Activated naive CD4-positive, alpha-beta T cell treated with anti-CD3 and anti-CD28 coated beads, Interleukin-2, amount 50 U/mL, for 16 hours (primary cell): ENCODE measurements at places on chromosomes 2 and 18.

- DNase-seq, result no peak
Measured at GRCh38 chr18:11146947-11147345, 2.4 kb downstream of the PIEZO2 start.

DNA sequence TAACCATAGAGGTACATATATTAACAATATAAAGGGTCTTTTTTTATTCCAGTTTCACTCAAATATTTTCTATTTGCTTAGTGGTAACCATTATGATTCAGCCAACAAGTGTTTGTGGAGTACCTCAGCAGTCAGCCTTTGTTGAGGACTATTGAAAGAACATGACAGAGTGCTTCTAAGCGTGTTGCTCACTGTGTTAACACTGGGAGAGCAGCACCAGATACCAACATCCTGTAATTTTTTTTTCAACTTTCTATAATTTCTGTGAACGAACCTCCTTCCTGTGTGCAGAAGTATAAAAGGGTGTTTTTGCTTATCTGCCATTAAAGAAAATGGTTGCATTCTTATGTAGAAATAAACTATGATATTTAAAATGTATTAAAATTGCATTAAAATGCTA is 239.0 kb downstream of the PHLPP1 start:
- DNase-seq, result no peak

DNA sequence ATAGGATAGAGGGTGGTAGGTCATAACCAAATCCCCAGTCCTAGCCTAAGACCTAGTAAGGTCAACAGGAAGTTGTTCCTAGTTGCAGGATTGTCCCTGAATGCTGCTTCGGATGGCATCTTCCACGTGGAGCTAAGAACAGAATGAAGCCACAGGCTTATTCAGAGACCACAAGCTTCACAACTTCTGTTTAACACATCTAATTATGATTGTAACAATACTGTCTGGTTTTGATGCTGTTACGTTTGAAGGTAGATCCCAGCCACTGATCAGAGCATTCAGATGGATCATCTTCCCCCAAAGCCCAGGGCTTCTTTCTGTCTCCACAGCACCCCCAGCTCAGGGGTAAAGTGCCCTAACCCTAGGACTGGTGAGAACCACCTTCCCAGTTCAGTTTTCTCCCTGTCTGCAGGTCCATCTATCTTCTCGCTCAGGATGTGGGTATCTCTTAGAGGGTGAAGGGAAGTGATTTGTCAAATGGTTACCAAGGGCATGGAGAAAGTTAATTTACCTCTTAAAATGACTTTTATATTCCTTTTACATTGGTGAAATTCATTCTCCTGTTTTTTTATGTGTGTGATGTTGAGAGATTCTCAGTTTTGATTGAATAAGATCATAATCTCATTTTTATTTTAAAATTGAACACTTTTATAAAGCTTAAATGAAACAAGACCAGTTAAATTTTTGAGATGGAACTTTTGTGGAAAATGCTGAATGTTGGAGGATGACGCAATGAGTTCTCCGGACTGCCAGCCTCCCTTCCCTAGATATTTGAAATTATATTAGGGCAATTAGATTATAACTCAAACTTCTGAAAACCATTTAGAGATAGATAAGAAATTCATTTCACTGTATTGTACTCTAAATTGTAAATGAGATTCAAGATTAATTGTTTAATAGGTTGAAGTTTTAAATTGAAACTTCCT is 66.5 kb downstream of the RHBDD1 start:
- DNase-seq, result no peak

DNA sequence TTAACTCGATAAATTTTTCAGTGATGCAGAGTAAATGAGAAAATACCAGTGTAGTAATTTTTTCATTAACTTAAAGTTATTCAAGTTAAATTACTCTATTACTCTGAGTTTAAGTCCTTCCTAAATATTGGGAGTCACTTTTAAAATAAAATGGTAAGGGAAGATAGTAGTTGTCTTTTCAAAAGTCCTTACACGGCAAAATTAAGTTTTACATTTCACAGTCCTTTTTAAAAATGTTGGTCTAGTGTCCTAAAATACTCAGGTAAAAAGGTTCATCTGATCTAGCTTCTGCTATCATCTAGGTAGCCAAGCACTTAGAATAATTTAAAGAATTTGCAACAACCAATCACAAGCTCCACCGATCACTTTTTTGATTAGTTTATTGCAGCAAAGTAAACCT is 146.9 kb downstream of the MEMO1 start:
- no peak for DNase-seq

DNA sequence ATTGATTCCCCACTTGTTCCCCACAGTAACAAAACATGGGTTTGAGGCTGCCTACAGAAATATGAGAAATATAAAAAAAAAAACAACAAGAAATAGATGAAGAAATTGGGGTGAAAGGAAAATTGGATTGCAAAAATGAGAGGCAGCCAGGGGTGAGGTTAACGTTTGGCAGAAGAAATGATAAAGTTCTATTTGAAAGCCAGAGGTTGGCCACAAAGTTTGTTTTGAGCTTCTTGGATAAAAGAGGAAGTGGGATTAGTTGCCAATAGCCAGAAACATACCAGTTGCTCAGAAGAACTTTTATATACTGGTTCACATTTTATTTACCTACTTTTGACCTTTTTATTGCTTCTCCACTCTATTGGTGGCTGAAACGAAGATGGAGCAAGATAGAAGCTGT is 67.5 kb downstream of the FASTKD2 start:
- no peak for DNase-seq

DNA sequence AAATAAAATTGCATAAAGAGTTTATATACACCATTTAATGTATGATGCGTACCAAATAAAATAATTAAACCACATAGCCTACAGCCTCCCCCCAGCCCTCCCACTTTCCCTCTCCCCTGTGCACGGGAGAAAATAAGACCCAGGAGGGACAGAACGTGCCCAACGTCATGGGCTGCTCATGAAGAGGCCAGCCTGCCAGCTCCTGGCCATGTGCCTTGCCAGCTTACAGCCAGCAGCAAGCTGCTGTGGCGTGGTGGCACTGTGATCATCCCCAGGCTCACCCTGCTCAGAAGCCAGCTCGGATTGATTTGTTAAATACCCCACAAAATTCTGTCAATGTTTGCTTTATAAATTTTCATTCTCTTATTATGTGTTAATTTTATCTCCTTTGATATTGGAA is 7.6 kb downstream of the GPR148 start:
- DNase-seq, result no peak

DNA sequence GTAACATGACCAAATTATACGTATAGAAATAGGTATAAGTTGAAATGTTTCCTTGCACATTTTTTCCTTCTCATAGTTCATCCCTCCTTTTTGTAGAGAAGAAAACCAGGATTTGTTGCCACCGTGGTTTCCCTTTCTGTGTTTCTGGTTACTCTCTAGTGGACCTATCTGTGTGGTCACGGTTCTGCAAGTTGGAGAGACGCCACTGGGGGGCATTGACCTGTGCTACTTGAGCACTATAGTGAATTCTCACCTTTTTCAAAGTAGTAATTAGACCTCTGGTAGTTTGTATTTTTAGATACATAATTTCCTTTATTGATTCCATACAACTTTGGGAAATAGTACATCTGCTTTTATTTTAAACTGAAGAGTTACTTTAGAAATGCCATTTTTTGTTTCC is 444.8 kb downstream of the PTPRM start:
- no peak for DNase-seq

DNA sequence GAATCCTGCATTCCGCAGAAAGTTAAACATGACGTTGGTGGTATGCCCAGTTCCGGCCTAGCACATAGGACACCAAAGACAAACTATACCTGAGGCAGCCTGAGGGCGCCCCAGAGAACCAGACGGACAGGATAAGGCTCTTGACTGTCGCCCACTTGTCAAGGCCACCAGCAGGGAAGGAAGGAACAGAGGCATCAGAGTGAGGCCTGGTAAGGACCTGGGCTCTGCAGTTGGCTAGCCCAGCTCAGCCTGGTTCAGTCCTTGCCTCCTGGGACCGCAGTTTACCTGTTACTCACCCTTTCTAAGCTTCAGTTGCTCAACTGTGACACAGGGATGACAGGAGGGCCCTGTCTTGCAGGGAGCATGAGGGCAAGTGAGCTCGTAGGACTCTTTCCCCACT is 82.1 kb downstream of the ACTR2 start:
- DNase-seq, result no peak

- DNase-seq, result no peak
Measured at GRCh38 chr2:124482551-124482950, 457.5 kb downstream of the CNTNAP5 start.

DNA sequence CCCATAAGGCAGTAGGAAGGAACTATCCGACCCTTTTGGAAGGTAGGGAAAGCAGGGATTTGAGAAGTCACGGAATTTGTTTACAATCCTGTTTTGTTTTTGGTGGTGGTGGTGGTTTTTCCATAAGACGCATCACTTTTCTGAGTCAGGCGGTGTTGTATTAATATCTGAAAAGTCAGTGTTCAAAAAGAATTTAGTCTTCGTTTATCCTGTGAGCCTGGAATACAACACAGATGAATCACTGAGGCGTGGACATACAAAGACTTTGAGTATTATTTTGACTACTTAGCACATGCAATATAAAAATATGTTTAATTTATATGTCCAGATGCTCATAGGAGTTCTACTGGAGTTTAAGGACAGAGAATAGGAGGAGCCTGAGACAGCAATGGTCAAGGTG is 785 bp downstream of the ZNF892 start:
- no peak for DNase-seq

GRCh38 chr2:144522176-144522896 is 2.4 kb upstream of the ZEB2 start:
- no peak for DNase-seq

GRCh38 chr2:181138816-181139215 is 158.4 kb downstream of the UBE2E3 start:
- DNase-seq, result no peak

DNA sequence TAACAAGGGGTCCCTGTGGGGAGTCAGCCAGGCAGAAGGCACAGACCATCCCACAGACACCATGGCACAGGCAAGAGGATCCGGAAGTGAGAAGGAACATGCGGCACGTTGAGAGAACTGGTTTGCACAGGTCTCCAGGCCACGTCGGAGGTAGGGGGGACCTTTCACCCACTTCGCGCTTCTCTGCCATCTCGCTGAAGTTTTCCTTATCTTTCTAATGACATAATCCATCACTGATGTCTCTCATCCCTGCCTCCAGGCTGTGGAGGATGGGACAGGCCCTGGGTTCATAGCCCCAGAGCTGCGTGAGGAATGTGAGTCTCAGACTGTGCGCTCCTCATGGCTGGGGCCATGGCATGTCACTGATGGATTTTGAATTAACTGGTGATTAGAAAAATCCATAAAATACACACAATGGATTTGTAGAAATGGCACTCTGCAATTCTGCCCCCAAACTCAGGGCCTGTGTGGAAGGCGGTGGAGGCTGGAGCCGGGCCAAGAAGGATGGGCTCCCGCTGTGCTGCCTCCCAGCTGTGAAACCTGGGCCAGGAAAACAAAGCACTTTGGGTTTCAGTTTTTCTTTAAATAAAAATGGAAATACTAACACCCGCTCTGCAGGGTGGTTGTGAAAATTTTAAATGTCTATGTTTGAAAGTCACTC is 113.3 kb upstream of the ALKAL2 start:
- no peak for DNase-seq

- DNase-seq, result no peak
Measured at GRCh38 chr18:41765460-41765859, 189.6 kb upstream of the PIK3C3 start.

- no peak for DNase-seq
Measured at GRCh38 chr2:60629305-60629662, 75.8 kb upstream of the BCL11A start.

GRCh38 chr18:32019251-32019948 is 775 bp downstream of the RNF125 start:
- DNase-seq, result peak; percentile 43

DNA sequence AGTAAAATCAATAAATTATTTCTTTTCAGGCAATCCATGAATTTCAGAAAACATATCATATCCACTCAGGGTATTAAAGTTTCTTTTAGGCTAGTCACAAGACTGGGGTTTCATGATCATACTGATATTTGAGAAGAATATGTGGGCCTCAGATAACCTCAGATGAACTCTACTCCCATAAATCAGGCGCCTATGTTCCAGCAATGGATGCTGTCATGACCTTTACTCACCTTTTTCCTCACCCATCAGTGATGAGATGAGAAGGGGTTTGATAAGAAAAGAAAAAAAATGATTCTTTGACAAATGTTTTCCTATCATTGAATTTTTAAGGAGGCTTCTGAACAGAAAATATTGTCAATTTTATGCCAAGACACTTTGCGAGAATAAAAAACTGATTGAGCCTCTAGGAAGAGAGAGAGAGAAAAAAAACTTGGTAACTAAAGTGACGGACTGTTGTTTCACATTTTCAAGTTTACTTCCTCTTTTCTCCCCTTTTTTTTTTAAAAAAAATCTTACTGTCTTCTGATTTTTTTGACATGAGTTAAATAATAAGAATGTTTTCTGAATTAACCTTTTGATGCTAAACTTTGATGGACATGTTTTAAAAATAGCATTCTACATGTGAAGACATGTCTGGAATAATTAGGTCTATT is 309.1 kb upstream of the MAP2 start:
- DNase-seq, result no peak

- peak; percentile 46 for DNase-seq
Measured at GRCh38 chr2:162221064-162221463, 22.2 kb downstream of the FAP start.

DNA sequence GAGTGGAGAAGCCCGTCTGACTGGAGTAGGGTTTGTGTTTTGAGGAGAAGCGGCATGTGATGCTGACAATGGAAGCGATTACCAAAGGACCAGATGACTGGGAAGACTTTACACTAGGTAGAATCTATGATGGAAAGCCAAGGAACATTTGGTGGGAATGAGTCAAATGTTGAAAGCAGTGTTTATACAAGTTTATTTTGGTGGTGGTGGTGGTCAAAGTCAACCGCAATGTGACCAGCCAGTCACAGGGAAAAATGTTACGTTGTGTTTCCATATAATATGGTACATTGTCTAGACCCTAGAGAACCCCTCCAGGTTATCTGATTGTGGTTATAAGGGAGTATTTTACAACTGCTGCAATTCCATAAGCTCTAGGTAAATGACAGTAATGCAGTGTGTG is 216.8 kb downstream of the PID1 start:
- DNase-seq, result no peak

DNA sequence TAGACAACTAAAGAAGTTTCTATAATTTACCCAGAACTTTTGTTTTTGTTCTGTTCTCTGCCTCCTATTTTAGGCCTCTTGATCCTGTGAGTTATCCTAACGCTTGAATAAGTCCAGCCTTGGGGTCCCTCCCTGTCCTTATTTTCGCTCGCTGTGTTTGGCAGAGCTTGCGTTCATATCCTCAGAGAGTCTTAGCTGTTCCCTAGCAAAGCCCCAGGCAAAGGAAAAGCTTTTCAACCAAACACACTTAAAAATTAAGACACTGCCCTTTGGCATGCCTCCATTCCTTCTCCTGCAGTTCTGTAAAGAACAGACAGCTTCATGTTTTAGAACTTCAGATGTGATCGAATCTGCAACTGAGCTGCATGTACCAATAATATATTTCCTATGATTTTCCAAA is 517.2 kb downstream of the SUCLG1 start:
- DNase-seq, result no peak
